ENCODE measurements at places on chromosomes 6 and 20.

- DNase-seq = no peak
Measured at GRCh38 chr20:50219600-50219999, 29.0 kb downstream of the CEBPB start.

DNA sequence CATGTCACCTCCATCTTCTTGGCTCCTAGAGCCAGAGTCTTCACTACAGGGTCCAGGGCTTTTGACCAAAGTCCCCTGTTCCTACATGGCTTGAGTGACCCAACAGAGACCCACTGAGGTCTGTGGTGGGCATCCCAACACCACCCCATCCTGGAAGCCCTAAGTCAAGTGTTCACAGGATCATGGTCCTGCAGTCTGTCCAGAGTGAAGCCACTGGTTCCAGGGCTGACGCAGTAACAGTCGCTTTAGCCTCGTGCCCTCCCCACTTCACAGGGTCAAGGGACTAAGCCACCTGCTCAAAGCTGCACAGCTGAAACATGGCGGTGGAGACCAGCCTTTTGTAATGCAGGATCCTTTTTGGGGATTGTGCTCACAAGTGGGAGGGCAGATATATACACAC is 133.9 kb downstream of the JPH2 start:
- DNase-seq = no peak

GRCh38 chr6:168939041-168939440 is 314.6 kb downstream of the THBS2 start:
- DNase-seq = no peak

DNA sequence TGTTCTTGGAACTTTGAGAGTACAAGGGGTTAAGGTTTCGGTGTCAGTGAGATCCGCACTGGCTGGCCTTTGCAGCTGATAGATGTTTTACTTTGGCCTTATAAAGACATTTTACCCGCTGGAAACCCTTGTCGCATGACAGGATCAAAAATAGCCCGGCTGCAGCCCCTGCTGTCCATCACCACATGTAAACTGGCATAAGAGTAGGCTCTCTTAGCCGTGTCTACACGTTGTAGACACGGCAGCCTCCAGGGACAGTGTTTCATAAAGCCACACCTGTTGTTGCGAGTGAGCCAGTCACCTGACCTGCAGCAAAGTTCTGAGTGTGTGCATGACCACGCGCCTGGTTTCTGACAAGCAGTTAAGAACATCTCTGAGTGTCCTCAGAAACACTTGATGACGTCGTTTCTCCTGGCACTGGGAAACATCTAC is 8.5 kb downstream of the RBM24 start:
- no peak for DNase-seq

- no peak for DNase-seq
Measured at GRCh38 chr6:32522302-32523047, 7.6 kb downstream of the HLA-DRB5 start.

DNA sequence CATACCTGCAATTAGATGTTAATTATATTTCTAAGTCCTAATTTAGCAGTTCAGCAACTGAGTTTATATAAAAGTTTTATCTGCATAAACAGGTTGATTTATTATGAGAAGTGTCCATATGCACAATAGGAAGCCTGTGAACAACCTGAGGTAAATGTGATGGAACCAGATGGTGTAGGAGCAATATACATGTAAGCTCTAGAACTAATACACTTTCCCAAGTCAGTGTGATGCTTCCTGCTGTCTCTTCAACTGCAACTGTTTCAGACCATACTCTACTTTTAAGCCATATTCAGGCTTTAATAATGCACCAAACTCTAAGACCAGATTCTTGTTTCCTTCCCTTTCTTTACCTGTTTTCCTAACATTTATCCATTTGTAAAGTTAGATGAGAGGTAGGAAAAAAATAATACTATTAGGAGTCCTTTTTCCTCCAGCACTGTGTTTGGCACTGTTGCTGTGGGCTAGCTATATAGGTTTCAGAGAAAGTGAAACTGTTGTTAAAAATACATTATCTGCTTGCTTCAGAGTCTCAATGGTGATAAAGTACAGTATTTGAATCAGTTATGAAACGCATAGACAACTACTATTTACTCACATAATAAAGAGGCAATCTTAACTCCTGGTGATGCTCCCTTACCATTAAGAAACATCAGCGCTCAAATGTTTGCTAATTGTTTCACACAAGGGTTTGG is 1009.3 kb downstream of the GRIK2 start:
- DNase-seq = no peak

GRCh38 chr6:116536216-116536621 is 9.3 kb downstream of the TRAPPC3L start:
- no peak for DNase-seq

DNA sequence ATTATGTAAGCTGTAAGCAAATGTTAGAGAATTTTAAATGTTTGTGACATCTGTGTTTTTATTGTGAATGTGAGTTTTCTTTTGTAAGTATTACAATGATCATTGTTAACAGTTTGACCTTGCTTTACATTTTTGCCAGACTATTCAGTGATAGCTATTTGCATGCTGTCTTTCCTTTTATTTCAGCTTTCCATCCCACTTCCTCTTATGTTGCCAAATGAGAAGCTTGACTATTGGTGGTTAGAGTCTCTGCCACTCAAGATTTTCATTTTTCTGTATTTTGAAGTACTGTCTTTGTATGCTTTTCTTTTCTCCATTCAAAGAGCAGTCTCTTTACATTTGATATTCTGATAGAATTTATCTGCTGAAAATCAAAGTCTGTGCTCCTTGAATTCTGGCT is 104.1 kb downstream of the PRIM2 start:
- no peak for DNase-seq

- no peak for DNase-seq
Measured at GRCh38 chr6:16944596-16944995, 157.3 kb upstream of the STMND1 start.
